Stimulated activated effector memory CD8-positive, alpha-beta T cell treated with anti-CD3 and anti-CD28 coated beads, Interleukin-12 subunit alpha, Interleukin-12 subunit beta, amount 100 ng/mL, for 72 hours (primary cell): ENCODE measurements at places on chromosomes 12 and 14.

GRCh38 chr14:53872681-53873089, 83.9 kb downstream of the BMP4 start:
- DNase-seq = no peak

DNA sequence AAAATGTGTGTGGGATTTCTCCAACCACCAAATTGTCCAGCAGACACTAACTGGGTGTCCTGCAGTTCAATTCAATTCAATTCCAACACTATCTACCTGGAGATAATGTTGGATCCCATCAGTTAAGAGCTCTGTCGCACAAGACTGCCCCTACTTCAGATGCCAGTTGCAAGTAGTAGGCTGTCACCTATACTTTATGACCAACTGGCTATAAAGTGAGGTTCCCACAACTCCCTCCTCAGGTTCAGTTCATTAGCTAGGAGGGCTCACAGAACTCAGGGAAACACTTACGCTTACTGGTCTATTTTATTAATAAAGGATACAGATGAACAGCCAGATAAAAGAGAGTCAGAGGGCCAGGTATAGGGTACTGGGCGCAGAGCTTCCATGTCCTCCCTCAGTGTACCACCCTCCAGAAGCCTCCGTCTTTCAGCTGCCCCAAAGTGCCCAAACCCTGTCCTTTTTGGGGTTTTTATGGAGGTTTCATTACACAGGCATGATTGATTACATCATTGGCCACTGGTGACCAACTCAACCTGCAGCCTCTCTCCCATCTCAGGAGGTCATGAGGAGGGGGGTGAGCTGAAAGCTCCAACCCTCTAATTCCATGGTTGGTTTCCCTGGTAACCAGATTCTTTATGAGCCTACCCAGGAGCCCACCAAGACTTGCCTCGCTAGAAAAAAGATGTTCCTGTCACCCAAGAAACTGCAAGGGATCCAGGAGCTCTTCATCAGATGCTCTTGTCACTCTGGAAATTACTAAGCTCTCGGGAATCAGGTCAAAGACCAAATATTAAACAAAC, 7.5 kb upstream of the SERPINA5 start:
- no peak for DNase-seq

GRCh38 chr12:18383203-18383602, 121.9 kb downstream of the PIK3C2G start:
- no peak for DNase-seq

DNA sequence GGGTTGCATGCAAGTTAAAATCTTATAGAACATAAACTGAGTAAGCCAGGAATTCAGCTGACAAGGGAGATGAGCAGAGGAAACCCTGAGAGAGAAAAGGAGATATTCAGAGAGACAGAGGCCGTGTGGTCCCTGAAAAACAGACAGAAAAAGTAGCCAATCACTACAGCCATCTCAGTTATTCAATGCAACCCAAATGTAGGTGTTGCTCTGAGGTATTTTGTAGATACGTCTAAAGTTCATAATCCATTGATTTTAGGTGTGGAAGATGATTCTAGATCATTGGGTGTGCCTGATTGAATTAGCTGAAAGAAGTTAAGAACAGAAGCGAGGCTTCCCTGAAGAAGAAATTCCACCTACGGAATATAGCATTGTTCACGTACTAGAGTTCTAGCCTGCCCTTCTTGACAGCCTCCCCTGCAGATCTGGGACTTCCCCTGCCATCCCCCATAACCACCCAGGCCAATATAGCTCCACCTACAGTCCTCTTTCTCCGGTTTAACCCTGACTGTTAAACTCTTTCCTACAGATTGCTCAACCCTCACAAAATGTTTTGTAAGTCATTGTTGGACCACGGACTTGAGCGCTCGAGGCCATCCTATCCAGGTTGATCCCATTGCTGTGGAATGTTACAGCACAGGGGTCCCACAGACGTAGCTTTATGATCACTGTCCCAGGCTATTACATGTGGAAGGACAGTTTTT, 21.7 kb downstream of the AICDA start:
- DNase-seq = no peak

DNA sequence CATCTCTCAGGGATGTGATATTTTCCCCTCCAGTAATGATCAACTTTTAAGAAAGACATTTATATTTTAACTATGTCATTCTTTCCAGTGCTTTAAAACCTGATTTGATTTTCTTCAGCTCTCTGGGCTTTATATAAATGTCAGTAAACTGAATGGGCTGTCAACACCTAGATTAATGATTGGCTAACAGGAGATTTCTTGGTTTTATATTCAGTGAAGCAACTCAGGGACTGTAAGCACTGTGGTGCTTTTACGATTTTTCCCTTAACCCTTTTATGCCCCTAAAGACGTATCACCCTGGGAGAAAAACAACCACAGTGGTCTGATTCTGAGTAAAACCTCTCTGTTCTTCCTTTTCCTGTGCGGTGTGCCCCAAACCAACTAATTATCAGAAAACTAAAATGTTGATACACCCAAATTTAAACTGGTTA, 38.0 kb downstream of the PTGER2 start:
- DNase-seq = peak; percentile 71

DNA sequence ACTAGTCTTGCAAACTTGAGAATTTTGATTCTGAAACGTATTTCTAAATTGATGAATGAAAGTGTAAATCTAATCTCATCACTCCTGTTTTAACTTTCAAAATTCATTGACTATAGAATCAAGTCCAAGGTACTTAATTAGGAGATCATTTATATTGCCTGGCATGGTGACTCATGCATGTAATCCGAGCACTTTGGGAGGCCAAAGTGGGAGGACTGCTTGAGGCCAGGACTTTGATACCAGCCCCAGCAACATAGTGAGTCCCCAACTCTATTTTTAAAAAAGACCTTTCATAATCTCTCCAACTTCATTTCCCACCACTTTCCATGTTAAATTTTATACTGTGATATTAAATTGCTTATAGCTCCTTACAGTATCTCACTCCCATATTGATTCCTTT, 3.0 kb upstream of the MIPOL1 start:
- DNase-seq = no peak

DNA sequence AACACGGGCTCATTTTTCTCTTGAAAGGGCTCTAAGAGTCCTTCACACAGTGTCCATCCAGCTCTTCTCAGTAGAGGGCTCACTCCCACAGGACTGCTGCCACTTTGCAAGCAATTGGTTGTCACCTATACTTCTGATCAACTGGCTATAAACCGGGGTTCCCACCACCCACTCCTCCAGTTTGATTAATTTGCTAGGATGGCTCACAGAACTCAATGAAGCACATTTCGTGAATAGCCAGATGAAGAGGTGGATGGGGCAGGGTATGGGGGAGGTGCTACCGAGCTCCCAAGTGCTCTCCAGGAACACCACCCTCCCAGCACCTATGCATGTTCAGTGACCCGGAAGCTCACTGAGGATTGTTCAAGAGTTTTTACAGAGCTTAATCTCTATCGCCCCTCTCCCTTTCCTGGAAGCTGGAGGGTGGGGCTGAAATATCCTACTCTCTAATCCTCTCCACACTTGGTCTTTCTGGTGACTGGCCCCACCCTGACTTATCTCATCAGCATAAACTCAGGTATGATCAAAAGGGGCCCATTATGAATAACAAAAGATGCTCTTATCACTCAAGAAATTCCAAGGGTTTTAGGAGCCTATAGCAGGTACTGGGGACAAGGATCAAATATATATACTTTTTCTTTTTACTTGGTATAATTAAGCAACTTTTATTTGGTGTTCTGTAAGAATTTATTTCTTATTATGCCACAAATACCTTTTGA, 13.9 kb upstream of the EGLN3 start:
- no peak for DNase-seq

GRCh38 chr14:58884442-58884841, 246.7 kb downstream of the DACT1 start:
- no peak for DNase-seq

DNA sequence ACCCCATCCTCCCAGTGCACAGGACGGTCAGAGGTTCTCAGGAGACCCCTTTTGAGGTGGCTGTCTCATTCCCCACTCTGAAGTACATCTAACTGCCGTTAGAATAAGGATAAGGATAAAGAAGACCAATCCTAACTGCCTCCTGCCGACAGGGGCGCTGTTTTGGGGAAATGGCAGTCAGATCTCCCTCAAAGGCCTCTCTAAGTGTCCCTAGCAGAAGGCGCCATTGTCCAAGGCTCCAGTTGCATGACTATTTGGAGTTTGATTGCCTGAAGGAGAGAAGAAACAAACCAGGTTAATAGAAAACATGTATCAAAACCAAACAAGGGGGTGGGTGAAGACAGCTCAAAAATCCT, 29.1 kb upstream of the KLRB1 start:
- no peak for DNase-seq

- DNase-seq = no peak
Measured at GRCh38 chr14:97387252-97387874, 590.2 kb downstream of the VRK1 start.

GRCh38 chr14:41349289-41349910, 257.3 kb upstream of the LRFN5 start:
- no peak for DNase-seq

DNA sequence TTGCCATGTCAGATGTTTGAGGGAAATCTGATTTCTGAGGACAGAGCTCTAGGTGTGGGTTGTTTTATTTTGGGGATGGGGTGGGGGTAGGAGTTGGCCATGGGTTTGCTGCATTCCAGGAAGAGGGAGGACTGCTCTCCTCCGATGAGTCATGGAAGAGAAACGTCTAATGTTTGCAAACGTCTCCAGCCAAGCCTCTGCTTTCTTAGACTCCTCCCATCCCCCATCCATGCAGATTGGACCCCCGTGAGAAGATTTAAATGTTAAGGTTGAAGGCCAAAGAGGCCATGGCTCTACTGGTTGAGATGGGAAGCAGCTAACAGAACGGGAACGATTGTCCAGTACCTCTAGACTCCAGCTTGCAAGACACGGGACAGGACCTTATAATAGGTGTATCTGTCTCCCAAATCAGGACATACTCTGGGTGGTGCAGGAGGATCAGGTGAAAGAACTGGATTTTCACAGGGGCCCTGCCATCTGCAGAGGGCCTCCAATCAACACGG, 11.4 kb upstream of the ATP2A2 start:
- no peak for DNase-seq

DNA sequence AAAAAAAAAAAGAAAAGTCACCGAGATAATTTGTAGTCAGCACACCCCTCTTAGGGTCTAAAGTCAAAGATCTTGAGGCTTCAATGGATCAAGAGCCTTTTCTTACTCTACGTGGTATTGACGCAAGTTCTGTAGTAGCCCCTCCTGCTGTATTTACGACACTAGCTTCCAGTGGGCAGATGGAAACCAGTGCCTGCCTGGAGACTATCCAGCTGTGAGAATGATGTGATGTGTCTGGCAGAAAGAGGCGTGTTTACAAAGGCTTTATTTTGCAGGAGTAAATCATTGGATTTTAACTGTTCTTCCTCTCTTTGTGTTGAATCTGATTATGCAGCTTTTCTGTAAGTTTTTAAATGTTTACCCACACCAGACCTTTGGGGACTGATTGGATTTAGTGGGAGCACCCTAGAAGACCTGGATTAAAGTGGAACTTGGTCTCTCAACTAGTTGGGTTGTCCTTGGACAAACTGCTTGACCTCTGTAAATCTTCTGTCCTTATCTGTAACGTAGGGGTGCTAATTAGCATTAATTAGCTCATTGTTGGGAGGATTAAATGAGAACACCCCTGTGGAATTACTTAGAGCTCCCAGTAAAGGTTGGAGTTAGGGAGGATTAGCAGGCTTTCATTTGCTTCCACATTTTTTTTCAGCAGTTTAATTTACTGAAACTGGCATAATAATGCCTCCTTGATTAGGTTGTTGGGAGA, 72.4 kb downstream of the RASSF3 start:
- DNase-seq = no peak

DNA sequence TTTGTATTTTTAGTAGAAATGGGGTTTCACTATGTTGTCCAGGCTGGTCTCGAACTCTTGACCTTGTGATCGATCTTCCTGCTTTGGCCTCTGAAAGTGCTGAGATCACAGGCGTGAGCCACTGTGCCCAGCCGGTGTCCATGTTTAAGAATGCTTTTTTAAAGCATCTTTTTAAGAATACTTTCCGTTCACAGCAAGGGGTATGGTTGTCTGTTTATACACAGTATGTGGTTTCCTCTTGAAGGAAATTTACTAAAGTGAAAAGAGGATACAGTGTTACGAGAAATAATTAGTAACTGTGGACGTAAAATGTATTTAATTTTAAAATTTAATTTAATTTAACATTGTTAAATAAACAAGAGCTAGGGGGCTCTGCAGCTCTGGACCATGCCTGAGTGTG, 73.4 kb downstream of the GSC start:
- DNase-seq = no peak

DNA sequence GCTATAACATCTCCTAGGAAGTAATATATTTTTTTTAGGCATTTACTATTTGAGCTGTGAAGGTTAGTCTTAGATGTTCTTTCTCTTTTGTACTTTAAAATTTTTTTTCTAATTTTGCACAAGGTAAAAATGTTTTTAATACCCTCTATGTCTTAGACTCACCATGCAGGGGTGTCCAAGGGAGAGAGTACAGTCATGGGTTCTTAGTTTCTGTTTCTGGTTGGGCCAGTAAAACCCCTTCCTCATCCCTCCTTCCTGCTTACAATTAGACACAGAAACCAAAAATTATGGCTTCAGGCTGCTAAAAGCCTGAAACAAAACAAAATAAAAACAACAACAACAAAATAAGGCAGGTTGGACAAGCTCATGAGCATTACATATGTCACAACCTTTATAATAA, 193.0 kb downstream of the SYT1 start:
- no peak for DNase-seq

- DNase-seq = no peak
Measured at GRCh38 chr12:27936196-27936595, 36.3 kb downstream of the PTHLH start.

- no peak for DNase-seq
Measured at GRCh38 chr12:83265808-83266207, 579.1 kb downstream of the TMTC2 start.

- DNase-seq = no peak
Measured at GRCh38 chr14:73758392-73759182, 44.4 kb upstream of the PNMA1 start.

DNA sequence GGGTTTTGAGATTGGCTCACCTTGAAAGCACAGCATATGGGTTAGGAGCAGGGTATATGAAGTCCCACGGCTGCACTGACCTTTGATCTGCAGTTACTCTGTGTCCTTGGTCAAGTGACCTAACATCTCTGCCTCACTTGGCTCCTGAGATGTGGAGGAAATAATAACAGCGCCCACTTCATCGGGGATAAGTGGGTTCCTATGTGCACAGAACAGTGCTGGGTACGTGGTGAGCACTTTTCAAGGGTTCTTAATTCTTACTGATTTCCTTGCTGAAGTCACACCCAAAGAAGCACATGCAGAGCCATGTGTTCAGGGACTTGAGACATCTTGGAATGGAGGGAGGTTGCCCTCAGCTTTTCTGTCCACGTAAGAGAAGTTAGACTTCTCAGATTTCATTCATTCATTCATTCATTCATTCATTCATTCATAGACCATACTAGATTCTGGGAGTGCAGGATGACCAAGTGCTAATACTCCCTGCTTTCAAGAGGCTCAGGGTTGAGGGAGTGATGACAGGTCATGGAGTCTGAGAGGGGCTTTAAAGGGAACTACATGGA, 39.4 kb downstream of the ADGRD1 start:
- no peak for DNase-seq

DNA sequence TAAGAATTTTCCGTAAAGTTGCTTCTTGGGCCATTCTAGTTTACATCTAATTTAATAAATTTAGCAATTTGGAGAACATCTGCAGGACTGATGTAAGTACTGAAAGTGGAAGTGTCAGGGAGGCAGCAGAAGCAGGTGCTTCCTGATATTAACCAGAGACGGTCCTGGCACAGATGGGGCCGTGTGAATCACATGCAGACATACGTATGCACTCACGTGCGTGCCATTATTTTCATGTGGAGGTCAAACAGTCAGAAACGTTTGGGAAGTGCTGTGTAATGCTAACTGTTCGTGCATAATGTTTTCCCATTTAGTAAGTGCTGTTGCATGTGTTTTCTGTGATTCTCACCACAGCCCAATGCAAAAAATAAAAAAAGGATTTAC, 87.8 kb upstream of the DYNC1H1 start:
- no peak for DNase-seq
